Heart right ventricle (tissue), 16 donors: ENCODE measurements at places on chromosomes 5 and 9.

GRCh38 chr9:135488013-135488330 lies 8.4 kb downstream of the PPP1R26 start:
- DNase-seq, result no peak

- DNase-seq, result no peak
These were observed 769.7 kb downstream of the TAF11L14 start for GRCh38 chr5:18403941-18404438.

- peak; percentile 66 for DNase-seq
These were observed 145.5 kb upstream of the MAP3K1 start for GRCh38 chr5:56669534-56670483.

- no peak for DNase-seq
These were observed 8.0 kb downstream of the TGFBR1 start for GRCh38 chr9:99112750-99113413.

- no peak for DNase-seq
These were observed 19.3 kb upstream of the RXRA start for GRCh38 chr9:134306636-134307600.

- DNase-seq, result no peak
These were observed 41.3 kb downstream of the ZNF474 start for GRCh38 chr5:122170620-122171019.

DNA sequence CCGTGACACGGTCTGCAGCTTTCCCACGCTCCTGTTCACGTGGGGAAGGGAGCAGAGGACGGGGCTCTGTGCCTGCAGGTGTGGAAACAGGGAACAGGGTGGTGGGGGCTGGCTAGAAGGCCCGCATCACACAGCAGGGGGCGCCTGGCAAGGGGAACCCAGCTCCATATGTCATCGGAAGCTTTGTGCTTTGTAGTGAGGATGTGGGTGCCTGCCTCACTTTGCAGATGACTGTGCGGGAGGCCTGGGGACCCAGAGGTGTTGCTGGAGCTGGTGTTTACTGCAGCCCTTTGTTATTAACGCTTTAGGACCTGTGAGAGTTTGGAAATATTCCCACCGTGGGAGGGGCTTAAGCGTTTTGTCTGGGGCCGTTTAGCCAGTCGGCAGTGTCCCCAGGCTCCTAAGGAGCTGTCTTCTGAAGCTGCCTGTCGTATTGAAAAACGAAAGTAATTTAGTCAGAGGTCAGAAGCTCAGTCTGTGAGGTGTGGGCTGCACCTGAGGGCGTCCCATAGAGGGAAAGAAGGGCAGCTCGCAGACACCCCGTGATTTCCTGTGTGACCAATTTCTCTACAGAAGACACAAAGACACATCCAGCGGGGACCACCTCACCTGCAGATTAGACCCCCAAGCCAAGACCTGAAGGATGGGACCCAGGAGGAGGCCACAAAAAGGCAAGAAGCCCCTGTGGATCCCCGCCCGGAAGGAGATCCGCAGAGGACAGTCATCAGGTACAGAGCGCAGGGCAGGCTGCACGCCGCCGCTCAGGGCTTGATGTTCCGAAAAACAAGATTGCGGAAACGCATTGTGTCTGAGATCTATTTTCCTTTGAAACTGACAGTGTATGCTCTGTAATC lies 9.1 kb downstream of the MAN1B1 start:
- no peak for DNase-seq

DNA sequence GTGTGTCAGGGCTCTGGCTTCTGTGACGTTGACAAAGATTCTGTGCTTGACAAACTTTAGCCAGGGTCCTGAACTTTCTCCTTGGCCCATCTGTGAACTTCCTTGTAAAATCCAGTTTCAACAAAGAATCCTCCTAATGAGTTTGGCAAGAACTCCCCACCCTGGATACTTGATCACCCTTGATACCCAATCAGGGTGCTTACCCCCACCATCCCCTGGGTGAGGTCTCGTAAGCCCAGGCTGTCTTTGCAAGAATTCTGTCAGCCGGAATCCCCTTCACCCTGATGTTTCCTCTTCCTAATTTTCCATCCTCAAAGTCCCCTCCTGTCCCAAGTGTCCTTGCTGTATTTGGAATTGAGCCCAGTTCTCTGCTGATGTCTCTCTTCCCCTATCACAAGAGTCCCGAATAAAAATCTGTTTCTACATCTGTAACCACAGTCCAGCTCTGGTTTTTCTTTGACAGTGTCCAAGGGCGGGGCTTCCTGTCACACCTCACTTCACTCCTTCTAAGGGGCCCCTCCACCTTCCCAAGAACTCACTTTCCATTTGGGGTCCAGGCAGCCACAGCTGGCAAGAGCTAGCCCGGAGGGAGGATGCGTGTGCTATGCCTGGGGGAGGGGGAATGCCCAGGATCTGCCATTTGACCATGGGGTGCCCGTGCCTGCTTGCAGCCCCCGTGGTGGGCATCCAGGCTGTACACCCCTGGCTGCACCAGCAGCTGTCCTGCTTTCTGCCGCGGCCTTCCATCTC lies 2.7 kb upstream of the CARD19 start:
- DNase-seq, result no peak

DNA sequence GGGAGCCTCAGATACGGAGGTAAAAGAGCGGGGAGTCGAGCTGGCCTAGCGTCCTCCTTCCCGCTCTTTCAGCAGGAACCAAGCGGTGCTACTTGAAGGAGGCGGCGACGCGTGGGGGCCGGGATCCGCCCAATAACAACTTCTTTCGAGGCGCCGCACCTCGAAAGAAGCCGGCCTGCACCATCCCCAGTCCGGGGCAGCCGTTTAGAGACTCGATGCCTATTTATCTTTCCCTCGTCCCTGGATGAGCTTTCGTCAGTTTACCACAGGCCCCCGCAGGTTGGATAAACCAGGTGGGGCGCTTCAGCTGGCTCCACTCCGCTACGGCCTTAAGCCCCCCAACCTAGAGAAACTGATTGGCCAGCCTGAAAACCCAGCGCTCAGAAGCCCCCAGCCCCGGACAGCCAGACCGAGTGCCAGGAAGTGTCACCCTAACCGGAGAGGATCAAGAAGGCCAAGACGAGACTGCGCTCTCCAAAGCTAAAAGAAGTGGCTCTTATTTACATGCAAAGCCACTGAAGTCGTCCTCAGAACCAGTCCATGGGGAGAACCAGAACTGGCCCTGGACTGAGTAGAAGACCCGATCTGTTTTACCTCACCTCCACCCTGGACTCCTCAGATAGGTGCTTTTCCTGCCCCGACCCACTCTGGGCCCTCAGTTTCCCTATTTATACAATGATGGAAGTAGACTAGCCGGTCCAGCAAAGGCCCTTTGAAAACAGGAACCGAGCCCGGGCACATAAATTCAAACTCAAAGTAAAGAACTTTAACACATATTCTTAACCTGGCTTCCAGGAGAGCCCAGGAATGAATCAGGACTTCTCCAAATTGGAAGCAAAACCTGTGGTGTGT lies 1.4 kb downstream of the HAND1 start:
- no peak for DNase-seq

DNA sequence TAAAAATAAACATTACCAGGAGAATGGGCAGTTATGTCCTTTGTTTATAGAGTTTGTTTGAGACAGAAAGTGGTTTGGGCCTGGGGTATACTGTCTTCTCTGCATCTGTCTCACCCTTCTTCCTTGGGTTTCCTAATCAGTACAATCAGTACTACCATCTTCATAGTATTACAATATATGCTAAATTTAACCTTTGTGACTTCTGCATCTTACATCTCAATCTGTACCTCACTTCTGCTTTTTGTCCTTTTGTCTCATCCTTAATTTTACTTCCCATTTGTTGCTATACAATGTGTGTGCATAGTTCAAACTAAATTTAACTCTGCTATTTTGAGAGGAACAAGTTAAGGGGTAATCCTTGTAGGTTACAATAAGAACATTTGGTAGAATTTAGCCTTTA lies 19.6 kb downstream of the FBXO38 start:
- DNase-seq, result no peak

DNA sequence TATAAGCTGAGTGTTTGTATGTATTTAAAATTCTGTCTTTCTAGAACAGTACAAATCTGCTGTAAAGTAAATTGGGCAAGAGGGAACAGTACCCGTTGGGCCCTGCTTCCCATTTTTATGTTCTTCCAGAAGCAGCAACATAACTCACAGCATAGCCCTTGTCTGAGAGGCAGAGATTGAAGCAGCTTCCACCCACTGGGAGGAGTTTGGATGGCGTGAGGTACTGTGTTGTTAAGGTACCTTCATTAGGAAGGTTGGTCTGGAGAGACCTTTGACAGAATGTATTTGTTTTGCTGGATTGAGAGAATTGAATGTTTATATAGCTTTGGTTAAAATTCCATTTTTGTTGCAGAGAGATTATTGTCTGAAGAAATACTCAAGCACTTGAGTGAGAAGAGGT lies 24.8 kb downstream of the RAI14 start:
- DNase-seq, result no peak

DNA sequence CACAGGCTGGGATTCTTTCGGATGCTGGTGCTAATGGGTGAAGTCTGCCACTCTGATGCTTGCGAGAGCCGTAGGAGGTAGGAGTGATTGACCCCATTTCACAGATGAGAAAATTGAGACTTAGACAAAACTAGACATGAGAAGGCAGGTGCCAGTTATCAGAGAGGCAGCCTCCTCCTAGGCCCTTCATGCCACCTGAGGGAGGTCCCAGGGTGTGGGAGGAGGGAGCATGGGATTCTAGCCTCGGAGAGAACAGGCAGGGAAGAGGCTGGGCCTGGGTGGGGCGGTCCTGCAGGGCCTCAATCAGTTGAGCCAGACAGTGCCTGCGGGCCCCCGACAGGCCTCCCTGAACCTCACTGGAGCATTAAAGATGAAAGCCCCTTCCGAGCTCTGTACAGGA lies 112.4 kb downstream of the COL23A1 start:
- DNase-seq, result no peak

- DNase-seq, result no peak
These were observed 2308.8 kb upstream of the ACO1 start for GRCh38 chr9:30075451-30076199.

- no peak for DNase-seq
These were observed 2.1 kb upstream of the OGN start for GRCh38 chr9:92406477-92406876.

GRCh38 chr5:41735213-41735612 lies 135.0 kb downstream of the OXCT1 start:
- no peak for DNase-seq

- no peak for DNase-seq
These were observed 346.5 kb downstream of the SPOCK1 start for GRCh38 chr5:137152616-137153015.

DNA sequence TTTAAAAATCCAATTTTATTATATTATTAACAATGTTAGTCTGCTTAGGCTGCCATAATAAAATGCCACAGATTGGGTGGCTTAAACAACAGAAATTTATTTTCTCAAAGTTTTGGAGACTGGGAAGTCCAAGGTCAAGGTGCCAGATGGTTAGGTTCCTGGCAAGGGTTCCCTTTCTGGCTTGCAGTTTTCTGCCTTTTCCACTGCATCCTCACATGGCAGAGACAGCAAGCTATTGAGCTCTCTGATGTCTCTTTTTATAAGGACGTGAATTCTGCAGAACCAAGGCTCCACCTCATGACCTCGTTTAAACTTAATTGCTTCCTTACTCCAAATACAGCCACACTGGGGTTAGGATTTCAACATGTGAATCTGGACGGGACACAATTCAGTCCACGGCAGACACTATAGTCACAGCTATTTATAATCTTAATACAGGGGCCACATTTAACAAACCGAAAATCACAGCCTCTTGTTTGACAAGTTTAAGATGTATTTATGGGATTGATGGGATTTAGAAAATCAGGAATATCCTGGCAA lies 174.9 kb upstream of the PUM3 start:
- no peak for DNase-seq

DNA sequence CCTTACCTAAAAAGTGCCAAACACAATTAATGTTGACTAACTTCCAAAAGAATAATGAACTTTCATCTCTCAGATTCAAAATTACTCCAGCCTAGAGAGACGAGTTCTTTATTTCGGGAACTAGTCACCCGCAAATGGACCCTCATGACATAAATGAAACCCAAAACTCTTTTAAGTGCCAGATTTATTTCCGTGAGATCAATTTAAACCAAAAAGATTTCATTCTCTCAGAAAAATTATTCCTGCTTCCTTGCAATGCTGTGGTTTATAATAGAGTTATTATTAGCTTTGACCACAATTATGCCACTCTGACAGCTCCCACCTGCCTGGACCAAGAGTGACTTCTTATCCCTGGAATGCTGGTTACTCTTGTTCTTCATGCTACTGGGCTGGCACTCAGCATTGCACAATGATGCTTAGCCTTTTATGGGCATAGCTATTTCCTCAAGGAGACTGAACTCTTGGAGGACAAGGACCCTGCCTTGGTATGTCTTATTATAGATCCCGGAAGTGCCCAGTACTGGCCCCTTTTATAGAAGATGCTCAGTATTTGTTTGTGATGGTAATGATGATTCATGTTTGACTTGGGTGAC lies 183.5 kb downstream of the SNX18 start:
- DNase-seq, result no peak

- DNase-seq, result no peak
These were observed 343.7 kb downstream of the GLIS3 start for GRCh38 chr9:3956081-3956671.

- no peak for DNase-seq
These were observed 76.2 kb downstream of the TSPAN17 start for GRCh38 chr5:176723440-176723839.

DNA sequence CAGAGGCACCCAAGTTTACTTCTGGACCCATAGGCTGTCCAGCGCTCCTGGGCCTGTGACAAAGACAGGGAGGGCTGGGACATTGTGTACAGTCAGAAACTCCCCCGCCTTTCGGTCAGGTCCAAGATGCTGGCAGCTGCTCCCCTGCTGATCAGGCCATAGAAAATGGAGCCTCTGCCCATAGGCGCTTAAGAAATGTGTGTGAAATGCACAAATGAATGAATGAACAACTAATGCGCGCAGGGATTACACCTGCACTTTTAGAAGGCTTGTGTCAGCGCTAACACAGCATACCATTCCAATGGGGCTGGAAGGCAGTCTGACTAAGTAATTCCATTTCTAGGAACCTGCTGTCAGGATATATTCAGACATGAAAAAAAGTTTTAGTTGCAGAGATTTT lies 16.3 kb downstream of the PTPN3 start:
- no peak for DNase-seq

GRCh38 chr9:12876872-12877271 lies 102.1 kb downstream of the LURAP1L start:
- DNase-seq, result no peak

GRCh38 chr5:134115806-134116175 lies 1.3 kb downstream of the TCF7 start:
- DNase-seq, result no peak

DNA sequence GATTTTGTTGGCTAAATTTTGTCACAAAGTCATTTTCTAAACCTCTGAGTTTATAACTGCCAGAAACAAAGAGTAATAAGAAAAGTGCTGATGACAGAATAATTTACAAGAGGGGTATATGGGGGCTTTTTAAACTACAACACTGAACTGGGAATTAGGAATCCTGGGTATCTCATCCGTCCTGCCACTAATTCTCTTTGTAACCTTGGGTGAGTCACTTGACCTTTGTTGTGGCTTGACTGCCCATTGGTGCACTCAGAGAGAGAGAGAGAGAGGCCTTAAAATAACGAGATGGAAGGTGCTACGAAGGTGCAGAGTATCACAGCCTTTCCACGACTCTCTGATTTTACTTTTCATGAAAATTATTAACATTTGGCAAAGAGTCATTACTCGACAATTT lies 130.3 kb upstream of the CNTLN start:
- DNase-seq, result no peak

GRCh38 chr5:15124871-15125568 lies 253.4 kb upstream of the ANKH start:
- no peak for DNase-seq
